Stimulated activated effector memory CD8-positive, alpha-beta T cell treated with anti-CD3 and anti-CD28 coated beads, Interleukin-12 subunit alpha, Interleukin-12 subunit beta, amount 100 ng/mL, for 72 hours (primary cell): ENCODE measurements at places on chromosomes 5 and 9.

DNA sequence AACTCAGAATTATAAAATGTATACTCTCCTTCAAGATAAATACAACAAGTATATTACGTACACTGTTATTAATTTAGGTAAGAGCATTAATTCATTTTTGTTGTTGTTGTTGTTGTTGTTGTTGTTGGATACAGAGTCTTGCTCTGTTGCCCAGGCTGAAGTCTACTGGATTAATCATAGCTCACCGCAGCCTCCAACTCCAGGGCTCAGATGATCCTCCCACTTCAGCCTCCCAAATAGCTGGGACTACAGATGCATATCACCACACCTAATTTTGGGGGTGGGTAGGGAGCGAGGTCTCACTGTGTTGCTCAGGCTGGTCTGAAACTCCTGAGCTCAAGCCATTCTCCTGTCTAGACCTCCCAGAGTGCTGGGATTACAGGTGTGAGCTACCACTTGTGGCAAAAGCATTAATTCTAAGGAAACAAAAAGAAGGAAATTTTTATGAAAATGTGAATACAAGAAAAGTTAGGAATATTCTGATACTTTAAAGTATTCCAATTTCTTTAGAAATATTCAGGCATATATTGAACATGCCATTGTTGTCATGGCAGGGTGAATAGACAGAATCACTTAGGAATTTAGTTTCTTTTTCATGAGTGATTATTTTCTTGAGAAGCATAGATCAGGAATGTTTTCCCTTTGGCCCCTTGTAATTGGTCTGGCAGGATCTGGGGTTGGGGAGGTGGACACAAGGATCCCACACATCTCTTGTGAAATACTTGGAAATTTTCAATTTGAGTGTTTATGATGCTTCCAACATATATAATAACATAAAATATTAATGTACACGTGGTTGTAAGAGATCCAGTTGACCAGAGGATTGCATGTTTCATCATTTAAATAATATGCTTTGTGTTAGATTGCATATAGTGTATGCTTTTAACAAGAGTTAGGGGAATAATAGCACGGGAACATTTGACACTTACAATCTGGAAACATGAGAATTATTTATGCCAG, 263.6 kb downstream of the FANCC start:
- no peak for DNase-seq

- DNase-seq: no peak
Observed at GRCh38 chr5:167708449-167708848, 583.0 kb upstream of the WWC1 start.

- DNase-seq: no peak
Observed at GRCh38 chr5:151781201-151781600, 9.4 kb downstream of the G3BP1 start.

DNA sequence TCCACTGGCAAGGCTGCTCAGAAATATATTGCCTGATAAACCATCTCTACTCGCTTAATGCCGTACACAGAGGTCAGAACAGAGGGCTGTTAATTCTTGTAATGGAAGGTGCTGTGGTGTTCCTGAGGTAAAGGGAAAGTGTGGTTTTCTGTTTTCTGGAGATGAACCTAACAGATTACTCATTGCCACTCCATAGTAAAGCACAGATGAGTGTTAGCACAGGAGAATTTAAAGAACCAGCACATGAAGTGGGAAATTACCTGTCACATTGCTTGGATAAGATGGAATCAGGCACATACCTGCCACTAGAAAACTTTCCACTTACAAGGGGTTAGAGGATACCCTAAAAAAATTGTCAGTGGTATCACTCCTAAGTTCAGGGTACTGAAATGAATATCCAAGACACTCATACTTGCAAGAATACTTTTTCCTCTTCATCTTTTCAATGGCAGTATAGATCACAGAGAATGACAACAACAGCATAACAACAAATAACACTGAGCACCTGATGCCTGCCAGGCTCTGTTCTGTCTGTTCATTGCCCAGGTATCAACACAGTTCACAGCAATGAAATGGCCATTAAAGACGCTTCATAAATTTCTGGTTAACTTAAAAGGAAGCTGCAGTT, 152.9 kb upstream of the GNA14 start:
- DNase-seq: no peak

DNA sequence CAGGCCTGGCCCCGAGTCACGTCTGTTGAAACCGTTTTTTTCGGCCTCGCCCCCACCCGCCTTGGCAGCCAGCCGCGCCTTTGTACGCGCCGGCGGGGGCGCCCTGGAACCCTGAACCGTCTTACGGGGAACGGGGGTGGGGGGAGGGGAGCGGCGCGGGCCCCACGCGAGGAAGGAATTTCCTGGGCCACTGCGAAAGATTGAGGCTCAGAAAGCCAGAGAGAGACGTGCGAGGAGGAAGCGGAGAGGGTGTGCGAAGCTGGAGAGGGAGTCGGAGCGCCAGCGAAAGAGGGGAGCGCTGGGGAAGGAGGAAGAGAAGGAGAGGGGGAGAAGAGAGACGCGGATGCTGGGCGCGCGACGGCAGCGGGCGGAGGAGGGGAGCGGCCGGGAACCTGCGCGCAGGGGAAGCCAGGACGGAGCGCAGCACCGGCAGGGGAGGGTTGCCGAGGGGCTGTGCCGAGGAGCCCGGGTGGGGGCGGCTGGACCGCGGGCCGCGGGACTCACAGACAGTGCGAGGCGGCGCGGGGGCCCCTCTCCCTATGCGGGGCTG, 4.6 kb upstream of the PRDM12 start:
- DNase-seq: no peak

DNA sequence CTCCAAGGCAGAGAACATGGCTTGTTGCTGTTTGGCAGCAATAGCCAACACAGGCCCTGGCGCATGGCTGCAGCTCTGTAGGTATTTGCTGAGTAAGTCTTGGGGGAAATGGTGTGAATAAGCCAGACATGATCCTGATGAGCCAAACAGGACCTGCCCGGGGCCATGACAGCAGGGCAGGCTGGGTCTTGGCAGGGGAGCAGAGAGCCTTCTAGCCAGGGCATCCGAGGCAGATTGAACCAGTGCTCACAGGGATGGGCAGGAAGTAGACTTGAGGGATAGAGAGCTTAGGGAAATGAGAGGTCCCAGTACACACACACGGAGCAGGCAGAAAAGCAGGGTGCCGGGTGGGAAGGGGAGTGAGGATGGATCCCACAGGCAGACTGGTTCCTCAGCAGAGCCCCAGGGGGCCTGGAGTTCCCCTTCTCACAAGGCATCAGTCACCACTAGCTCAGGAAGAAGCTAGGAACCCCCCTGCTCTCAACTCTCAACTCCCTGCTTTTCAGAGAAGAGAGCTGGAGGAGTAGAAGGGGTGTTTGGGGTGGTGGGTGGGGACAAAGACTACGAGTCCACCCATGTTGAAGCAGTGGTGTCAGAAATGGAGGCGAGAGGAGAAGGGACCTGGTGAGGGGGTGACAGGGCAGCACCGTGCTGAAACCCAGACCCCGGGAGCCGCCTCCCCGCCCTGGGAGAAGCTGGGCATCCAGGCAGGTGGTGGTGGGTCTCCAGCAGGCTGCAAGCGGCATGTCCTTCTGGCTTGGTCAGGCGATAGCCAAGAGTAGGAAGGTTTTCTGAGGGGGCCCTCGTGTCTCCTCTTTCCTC, 111.1 kb downstream of the RGS3 start:
- DNase-seq: no peak

- DNase-seq: no peak
Observed at GRCh38 chr5:134968055-134968454, 348 bp downstream of the CATSPER3 start.

DNA sequence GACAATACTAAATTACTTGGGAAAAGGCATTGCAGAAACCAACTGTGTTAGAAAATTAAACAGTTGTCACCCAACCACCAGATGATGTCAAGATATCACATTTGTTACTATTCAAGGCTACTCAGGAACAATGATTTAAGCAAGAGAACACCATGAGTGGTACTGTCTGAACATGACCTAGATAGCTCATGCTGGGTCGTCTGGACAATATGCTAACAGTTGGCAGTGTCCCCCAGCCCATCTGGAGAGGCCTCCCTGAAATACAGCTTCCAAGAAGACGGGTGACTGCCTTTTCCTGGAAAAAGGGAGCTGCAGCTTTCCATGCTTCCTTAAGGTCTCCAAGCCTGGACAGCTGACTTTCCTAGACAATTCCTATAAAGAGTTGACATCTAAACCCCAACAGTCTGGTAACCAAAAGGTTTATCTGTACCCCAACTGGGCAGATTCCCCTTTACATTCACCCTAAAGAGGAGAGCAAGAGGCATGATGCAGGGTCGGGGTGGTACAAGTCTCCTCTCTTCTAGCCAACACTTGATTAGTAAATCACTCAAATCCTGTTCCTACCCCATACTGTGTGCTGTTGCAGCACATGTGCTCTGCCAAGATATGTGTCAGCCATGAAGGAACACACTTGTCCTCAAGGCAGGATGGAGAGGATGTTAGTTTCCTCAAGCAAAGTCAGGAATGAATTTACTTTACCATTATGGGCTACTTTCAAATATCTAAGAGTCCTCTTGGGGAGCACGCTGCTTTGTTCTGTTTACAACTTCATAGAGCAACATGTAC, 433.0 kb downstream of the PDE4D start:
- no peak for DNase-seq

DNA sequence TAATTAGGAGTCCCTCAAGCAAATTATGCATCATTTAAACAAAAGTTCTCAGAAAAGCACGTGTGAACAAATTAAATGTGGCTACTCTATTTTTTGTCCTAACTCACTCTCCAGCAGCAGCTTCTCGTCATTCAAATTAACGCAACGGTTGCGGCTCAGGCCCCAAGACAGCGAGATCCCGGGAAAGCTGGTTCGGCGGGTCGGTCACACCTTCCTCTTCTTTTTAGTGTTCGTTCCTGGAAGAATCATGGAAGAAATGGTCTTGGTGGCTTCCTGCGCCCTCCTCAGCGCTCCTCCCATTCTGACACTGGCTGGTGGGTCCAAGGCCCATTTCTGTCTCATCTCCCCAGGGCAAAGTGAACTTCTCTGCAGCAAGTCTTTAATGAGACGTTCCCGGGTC, 382.8 kb upstream of the IRX1 start:
- DNase-seq: no peak

DNA sequence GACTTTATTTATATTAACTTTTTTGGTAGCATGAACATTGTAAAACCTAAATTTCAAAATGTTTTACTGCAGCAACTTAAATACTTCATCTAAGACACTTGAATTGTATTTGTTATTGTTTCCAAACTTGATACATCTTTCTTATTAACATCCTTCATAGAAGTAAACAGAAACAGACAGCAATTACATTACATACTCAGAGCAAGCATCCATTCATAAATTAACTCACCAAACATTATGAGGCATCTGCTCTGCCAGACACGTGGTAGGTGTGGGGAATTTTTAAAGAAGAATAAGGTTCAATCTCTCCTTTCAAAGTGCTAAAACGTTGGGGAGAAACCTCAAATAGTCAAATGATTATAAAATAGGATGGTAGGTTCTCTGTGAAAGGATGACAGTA, 130.8 kb downstream of the MUSK start:
- no peak for DNase-seq

DNA sequence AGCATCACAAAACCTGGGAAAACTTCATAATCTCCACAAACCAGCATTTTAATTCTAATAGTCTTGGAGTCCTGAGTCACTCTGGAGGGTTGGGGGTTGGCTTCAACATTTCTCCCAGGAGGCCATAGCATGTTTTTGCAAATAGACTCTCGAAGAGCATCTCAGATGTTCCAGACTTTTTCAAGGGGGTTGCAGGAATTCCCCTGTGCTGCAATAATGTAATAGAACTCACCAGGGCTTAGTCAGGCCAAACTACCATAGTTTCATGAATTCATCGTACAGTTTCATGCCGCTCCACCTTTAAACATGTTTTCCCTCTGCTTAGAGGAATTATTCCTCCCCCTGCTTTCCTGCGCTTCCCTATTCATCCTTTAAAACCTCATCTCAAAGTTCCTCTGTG, 499.5 kb upstream of the KLF4 start:
- no peak for DNase-seq

DNA sequence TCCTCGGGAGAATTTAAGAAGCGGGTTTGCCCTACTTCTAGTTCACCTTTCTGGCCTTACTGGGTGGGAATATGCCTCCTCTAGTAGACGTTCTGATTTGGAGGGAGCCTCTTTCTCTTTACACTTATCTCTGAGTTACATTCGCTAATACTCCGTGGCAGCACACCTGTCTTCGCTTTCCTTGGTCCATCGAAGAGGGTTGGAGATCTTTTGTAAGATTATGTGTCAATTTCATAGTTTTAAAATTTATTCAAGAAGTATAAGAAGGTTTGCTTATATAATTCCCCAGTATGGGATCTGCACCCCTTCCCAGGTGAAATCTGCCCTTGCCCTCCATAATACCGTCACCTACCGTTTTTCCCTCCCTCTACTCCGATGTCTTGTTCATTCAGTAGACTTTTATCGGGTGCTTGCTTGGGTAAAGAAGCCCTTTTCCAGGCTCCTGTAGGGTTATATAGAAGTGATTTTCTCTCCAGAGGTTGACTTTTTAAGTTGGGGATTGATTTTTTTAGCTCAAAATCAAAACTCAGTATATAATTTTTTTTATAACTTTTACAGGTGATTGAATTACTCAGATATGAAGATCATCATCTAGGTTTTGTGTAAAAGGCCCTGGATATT, 1.1 kb downstream of the GPBP1 start:
- DNase-seq: no peak

- no peak for DNase-seq
Observed at GRCh38 chr5:50990296-50990924, 324.0 kb downstream of the PARP8 start.

- no peak for DNase-seq
Observed at GRCh38 chr5:2223303-2223702, 340.6 kb upstream of the IRX4 start.

- DNase-seq: no peak
Observed at GRCh38 chr9:134004131-134004873, 12.2 kb upstream of the VAV2 start.

GRCh38 chr9:98539954-98540353, 168.8 kb downstream of the GABBR2 start:
- no peak for DNase-seq

- DNase-seq: no peak
Observed at GRCh38 chr5:103364074-103364473, 105.5 kb downstream of the MACIR start.

GRCh38 chr9:34072868-34073590, 24.3 kb upstream of the UBAP2 start:
- no peak for DNase-seq

- DNase-seq: no peak
Observed at GRCh38 chr5:178994580-178995340, at the start of gene GRM6. Gene GRM6 (minus strand): TSS chr5:178995320. CDS start chr5:178994944, 376 bp downstream.
